NK-92 treated with Interleukin-12 subunit alpha and Interleukin-12 subunit beta, amount 100 ng/mL, for 24 hours (cell line): ENCODE measurements at places on chromosomes 2 and 18.

DNA sequence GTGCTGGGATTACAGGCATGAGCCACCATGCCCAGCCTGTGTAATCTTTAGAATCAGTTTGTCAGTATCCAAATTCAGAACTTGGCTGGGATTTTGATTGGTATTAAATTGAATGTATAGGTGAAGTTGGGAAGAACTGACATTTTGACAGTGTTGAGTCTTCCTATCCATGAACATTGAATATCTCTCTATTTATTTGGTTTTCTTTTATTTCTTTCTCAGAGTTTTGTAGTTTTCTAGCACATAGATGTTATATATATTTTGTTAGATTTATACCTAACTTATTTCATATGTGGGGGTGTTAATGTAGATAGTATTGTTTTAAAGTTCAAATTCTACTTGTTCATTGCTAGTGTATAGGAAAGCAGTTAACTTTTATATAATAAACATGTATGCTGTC, 31.5 kb downstream of the CEP192 start:
- DNase-seq, result no peak

DNA sequence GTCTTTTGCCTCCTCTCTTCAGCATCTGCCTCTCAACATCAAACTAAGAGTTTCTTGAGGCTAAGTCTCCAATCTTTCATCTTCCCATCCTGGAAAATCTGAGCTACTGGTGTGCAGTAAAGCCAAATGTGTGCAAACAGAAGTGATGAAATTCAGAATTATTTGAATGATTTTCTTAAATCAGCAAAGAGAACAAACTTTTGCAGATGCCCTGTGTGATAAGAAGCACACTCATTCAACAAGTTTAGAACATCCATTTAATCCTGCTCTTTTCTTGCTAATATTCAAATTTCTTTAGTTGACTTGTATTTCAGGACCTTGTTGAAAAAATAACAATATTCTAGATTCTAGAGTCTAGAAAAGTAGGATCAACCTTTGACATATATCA, 1374.9 kb upstream of the CELF4 start:
- DNase-seq, result no peak

GRCh38 chr2:96890726-96891385, 21.0 kb upstream of the SEMA4C start:
- DNase-seq, result no peak

- DNase-seq, result no peak
These were observed 79.1 kb downstream of the ARHGEF4 start for GRCh38 chr2:130915595-130916437.

- DNase-seq, result no peak
These were observed 267.9 kb upstream of the TNP1 start for GRCh38 chr2:217127744-217128143.

- no peak for DNase-seq
These were observed 145.1 kb upstream of the CELF4 start for GRCh38 chr18:37710726-37711125.

- DNase-seq, result no peak
These were observed 119.1 kb upstream of the PELI1 start for GRCh38 chr2:64263315-64263714.
